HS-27A (cell line): ENCODE measurements at places on chromosomes 2 and 18.
A peak's percentile ranks its signal among the peaks of the same experiment; 100 is the strongest.

DNA sequence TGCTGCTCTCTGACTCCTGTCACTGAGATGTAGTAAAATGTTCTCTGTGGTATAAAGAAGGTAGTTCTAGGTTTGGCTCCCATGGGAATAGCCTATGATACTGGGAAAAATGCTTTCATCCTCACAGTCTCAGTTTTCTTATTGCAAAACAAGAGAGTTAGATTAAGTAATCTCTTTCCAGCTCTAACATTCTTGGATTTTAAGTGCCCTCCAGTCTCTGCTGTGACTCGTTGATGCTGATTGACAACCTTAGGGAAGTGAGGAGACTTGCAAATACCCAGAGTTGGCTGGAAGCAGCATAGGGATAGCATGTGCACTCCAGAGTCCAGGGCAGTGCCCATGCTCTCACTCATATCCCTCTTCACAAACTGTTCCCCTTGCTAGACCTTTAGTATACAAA lies 534.9 kb downstream of the SLC4A3 start:
- DNase-seq, result no peak

GRCh38 chr2:113240915-113241911 lies 37.5 kb downstream of the PAX8 start:
- peak; percentile 100 for DNase-seq

DNA sequence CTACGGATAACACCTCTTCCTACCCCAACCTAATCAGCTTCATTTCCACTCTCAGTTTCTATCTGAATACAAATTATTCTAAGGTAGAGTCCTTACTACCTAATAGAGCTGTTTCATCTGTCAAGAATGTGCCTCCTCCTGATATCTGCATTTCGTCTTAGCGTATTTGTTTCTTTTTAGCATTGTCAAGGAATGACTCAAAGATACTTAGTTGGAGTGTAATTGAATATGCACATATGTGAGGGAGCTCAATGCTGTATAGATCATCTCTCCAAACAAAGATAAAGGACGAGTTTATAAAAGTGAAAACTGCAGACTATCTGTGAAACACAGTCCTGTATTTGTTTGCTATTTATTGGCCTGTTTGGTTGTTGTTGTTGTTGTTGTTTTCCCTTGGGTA lies 2059.4 kb upstream of the CELF4 start:
- DNase-seq, result no peak

- no peak for DNase-seq
Measured at GRCh38 chr2:159758686-159759085, 39.3 kb downstream of the CD302 start.

DNA sequence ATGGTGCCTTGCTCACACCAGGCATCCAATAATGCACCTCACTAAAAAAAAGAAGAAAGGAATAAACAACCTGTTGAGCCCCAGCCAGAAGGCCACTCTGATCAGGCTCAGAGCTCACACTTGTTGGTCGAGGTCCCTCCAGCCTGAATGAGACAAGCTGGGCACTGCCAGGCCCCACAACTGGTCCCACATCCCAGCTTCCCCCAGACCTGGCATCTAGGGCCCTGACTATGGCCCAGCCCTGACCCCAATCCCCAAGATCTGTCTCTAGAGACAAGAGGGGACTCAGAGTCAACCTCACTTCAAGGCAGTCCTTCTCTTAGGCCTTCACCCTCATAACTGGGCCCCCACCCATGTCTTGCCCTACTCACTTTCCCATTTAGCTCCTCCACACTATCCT lies 22.4 kb downstream of the TEX51 start:
- DNase-seq, result no peak

DNA sequence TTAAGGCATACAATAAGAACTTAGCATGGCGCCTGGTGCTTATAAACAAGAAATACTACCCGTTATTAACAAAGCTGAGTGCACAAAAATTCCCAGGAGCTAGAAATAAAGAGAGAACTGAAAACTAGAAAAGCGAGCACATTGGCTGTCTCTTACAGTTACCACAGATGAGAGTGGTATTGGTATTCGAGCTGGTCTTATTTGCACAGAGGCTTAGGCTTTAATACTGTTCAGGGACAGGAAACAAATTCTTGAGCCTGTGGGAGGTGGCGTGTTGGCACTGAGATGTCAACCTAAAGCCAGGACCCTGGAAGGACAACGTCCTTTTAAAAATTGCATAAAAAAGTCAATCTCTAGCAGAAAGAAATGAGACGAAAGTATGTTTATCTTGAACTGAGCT lies 67.3 kb upstream of the IGFBP2 start:
- DNase-seq, result no peak

DNA sequence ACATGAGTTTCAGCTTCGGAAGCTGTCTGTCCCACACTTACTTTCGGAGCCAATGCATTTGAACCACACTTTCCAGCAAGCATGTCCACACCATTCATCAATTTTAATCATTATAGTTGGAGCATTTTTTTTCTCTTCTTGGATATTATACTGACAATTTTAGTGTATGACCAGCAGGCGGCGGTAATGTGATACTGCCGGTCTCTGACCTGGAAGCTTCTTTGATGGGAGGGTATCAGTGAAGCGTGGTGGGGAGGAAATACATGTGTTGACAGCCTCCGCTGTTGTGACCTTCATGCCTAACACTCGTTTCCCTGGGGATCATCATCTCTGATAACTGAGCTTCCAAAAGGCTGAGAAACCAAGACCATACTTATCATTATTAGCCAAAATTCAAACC lies 231.7 kb downstream of the GBX2 start:
- no peak for DNase-seq

GRCh38 chr18:7592305-7593071 lies 25.4 kb downstream of the PTPRM start:
- DNase-seq, result no peak

DNA sequence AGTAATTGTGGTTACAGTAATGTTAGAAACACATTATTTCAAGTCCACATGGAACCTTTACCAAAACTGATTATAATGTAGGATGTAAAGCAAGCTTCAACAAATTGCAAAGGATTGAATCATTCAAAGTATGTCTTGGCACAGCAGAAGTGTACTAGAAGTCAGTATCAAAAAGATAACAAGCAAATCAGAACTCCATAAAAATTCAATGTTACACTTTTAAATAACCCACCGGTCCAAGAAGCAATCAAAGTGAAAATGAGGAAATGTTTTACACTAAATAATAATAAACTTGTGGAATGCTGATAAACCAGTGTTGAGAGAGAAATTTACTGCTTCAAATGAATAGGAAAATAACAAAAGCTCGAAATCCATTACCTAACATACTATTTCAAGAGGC lies 47.7 kb downstream of the TTC21B start:
- no peak for DNase-seq

GRCh38 chr2:238302751-238303150 lies 14.3 kb upstream of the PER2 start:
- no peak for DNase-seq

DNA sequence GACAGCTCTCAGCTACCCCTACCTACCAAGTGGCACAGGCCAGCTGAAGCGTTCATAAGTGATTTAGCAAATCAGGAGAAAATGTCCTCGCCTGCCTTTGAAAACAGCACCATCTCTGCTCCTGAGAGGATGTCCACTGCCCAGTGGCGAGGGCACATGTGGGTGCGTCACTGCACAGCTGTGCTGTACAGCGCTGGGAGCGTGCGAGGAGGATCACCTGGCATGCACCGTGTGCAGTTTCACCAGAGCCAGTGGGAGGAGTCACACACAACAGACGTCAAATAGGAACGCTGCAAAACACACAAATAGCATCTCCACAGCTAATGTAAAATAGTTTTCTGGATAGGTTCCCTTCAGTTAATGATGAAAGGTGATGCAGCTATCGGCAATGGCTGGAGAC lies 154.1 kb downstream of the HDAC4 start:
- no peak for DNase-seq

DNA sequence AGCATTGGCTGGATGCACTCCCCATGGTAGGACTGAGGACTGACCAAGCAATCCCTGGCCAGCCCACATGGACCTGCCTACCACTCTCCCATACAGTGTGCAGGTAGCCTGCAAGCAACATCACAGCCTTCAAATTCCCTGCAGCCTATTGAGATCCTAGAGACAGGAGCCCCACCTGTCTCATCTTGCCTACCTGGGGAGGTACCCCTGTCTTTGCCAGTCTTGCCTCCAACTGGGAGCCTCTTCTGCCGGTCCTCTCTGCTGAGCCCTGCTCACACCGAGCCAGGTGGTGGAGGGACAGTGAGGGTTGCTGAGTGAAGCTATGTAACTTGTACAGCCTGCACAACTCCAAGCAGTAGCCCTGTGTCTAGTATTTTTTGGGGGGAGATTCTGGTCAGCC lies 29.9 kb downstream of the TTC32 start:
- no peak for DNase-seq

GRCh38 chr18:48949050-48949605 lies 1.6 kb downstream of the SMAD7 start:
- no peak for DNase-seq

GRCh38 chr2:64025741-64026140 lies 6.5 kb upstream of the VPS54 start:
- no peak for DNase-seq

- DNase-seq, result no peak
Measured at GRCh38 chr2:85770369-85770768, 16.6 kb downstream of the ATOH8 start.

- DNase-seq, result no peak
Measured at GRCh38 chr2:8421658-8422449, 260.0 kb upstream of the ID2 start.

GRCh38 chr18:67919316-67919715 lies 402.8 kb upstream of the DSEL start:
- DNase-seq, result no peak

GRCh38 chr2:22855081-22855480 lies 529.9 kb upstream of the KLHL29 start:
- no peak for DNase-seq

DNA sequence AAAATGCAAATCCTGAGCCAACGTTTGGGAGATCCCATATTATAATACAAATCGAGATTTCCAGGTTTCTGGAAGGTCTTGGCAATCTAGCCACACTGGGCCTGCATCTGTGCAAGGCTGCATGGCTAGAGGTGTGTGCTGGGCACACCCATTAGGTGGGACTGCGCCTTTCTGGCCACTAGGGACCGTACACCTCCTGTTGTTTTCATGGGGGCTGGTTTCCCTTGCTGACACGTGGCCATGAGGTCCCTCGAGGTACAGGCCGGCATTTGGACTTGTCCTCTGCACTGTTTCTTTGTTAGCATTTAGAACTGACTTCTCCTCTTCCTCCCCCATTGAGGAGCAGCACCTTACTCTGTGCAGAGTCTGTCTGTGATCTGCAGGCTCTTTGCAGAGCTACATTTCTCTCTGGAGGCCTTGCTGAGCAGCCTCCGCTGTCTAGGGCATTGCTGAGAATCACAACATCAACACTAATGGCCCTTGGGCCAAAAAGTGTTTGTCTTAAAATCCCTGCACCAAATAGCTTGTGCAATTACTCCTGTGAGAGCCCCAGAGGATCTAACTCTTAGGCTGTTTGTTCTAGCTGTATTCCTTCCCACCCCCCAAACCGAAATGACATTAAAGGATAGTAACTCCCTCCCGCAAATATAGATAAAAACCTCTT lies 131.2 kb downstream of the NEDD4L start:
- no peak for DNase-seq

DNA sequence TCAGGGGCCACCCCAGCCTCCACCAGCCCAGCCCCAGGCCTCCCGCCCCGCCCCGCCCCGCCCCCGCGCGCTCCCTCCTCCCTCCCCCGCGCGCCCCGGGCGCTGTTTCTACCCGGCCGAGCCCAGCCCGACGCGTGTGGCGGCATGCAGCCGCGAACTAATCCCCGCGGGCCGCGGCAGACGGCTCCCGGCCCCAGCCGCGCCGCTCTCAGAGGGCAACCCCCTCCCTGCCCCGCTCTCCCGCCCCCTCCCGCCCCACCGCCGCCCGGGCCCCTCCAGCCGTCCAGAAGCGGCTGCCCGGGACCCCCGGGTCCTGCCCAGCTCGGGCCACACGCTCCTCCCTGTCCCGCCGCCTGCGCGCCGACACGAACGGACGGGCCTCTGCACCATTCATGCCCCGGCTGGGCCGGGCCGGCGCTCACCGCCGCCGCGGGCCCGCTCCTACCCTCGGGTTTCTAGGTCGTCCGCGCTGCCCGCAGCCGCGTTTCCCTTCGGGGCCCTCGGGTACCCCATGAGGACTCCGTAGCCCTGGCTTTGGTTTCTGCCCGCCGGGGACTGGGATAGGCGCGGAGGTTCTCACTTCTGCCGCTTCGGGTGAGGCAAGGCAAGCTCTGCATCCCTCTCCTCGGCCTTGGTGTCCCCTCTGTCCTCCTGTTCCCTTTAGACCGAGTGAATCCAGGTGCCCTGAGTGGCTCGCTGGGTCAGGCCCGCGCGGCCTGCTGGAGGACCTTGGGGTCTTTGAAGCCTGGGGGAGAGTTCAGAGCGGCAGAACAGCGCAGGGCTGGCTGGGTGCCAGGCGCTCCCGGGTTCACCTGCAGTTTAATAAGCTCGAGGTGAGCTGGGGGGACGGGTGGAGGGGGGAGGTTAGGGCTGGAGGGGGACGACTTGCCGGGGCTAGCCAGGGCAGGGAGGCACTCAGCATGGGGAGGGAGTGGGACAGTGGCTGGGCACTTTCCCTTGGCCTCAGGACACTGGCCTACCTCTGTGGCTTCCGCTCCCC lies 3.1 kb downstream of the WNT10A start:
- no peak for DNase-seq

DNA sequence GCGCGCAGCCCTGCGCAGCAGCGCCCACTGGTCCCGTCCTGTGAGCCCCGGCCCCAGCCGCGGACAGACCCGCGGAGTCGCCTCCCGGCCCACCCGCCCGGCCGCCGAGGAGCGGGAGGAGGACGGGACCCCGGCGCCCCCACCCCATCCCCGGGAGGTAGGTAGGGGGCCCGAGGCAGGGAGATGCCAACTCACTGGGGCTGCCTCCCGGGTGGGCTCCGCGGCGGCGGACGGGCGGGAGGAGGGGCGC lies 160 bp downstream of the SPTBN1 start:
- DNase-seq, result no peak

DNA sequence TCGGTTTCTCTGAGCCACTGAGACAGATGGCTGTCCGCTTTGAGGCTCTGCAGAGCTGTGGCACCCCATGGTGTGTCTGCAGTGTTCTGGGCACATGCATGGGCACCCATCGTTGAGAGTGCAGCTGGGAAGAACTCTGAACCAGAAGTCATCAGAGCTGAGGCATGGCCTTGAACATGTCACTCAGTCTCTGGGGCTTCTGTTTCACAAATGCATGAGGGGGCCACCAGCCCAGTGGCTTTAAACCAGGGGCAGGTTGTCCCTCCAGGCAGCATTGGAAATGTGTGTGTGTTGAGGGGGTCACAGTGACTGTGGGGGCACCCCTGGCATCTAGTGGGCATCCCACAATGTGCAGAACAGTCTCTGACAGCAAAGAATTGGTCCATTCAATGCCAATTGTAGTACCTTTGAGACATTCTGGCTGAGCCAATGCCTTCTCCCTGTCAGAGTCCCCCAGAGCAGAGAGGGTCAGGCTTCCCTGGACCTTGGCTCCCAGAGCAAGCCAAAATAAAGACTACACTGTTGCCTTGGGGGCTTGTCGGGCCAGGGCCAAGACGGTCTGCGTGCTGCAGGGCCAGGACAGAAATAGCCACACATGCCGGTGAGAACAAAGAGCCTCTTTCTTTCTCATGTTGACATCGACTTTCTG lies 9.3 kb upstream of the PSMD1 start:
- DNase-seq, result no peak
